Foreskin fibroblast (primary cell): ENCODE measurements at places on chromosomes 11 and 22.

DNA sequence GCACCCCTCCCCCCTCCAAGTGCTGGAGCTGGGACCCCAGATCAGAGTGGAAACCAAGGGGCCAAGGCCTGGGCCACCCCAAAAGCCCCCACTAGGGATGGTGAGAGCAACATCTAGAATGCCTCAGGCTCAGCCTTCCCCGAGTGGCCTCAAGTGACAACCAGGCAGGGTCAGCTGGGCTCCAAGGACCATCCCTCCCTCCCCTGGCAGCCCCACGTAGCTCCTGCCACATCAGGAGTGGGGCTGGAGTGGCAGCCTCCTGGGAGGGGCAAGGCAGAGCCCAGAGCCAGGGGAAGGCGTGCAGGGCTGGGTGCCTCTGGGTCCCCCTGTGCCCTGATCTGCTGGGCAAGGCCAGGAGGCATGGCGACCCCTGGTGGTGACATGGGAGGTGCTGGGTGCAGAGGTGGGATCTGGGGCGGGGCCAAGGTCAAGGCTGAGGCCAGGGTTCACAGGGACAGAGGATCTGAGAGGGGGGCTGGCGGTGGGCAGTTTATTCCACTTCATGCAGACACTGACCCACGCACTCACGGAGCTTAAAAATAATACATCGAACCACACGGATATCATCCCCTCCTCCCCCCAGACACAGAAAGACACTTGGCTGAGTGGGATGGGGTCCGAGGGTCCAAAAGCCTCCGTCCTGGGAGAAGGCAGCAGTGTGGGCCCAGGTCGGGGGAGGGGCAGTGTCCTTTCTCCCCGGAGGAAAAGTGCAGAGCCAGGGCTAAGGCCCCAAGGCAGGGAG, 15.8 kb upstream of the EHD1 start:
- DNase-seq: peak; percentile 54

DNA sequence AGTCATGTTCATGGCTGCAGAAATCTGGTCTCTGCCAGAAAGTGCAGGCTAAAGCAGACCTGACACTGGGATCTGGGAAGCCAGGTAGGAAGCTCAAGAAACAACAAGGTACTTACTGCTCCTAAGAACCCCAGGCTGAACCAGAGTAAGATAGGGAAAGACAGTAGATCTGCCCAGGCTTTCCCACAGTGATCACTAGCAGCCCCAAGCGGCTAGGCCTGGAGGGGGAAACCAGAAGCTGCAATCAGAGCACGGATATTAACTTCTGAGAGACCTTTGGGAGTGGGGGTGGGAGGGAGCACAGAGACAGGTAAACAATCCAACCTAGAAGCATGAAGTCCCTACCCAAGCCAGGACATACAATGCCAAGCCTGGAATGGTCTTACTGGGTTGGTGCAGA, 135.2 kb upstream of the C11orf58 start:
- no peak for DNase-seq

GRCh38 chr11:10941414-10941813, 83.6 kb upstream of the ZBED5 start:
- DNase-seq: no peak

GRCh38 chr22:47296405-47297260, 534.2 kb downstream of the TBC1D22A start:
- no peak for DNase-seq

- peak; percentile 5 for DNase-seq
These were observed 84.5 kb downstream of the ISX start for GRCh38 chr22:35150183-35151107.
